Mammary microvascular endothelial cell (primary cell): ENCODE measurements at places on chromosomes 3 and 15. TPM values are rescaled to one million over a fixed set of nuclear protein-coding genes. Genes with fewer than 3 reads are reported as not detected.

ARHGAP31 gene
- total RNA-seq = 34.0 and 36.2 TPM in 2 replicates

PARP14 gene
- total RNA-seq = 50.7 and 51.8 TPM in 2 replicates

KBTBD13 gene
- not detected in 2 replicates for total RNA-seq

SPTSSB gene
- total RNA-seq = not detected in 2 replicates

CHDH gene
- 0.07 TPM in 1 of 2 replicates, not detected in the other for total RNA-seq

HTR3E gene
- total RNA-seq = not detected in 2 replicates

CD86 gene
- not detected in 2 replicates for total RNA-seq

SENP5 gene
- 20.1 and 21.1 TPM in 2 replicates for total RNA-seq

PFKFB4 gene
- 2.5 and 2.7 TPM in 2 replicates for total RNA-seq

ADAMTSL3 gene
- total RNA-seq = 0.80 and 0.89 TPM in 2 replicates

GOLGA8J gene
- total RNA-seq = not detected in 2 replicates

TIGIT gene
- total RNA-seq = not detected in 2 replicates

FAM81A gene
- 0.20 and 0.44 TPM in 2 replicates for total RNA-seq

CHRNA7 gene
- total RNA-seq = 0.64 and 0.73 TPM in 2 replicates

GOLGA8M gene
- 0.20 and 0.73 TPM in 2 replicates for total RNA-seq

CHRM5 gene
- total RNA-seq = not detected in 2 replicates

GABRB3 gene
- not detected in 2 replicates for total RNA-seq

MYO5C gene
- 4.5 and 10.0 TPM in 2 replicates for total RNA-seq

XXYLT1 gene
- total RNA-seq = 42.4 and 51.2 TPM in 2 replicates

CHRNB4 gene
- not detected in 2 replicates for total RNA-seq

SLC12A1 gene
- total RNA-seq = not detected in 2 replicates

RHCG gene
- total RNA-seq = not detected in 2 replicates

FOXB1 gene
- not detected in 2 replicates for total RNA-seq

SLC25A38 gene
- 16.7 and 17.0 TPM in 2 replicates for total RNA-seq

ANKRD63 gene
- total RNA-seq = not detected in 2 replicates

CLDND1 gene
- total RNA-seq = 90.1 and 108 TPM in 2 replicates

SLC4A7 gene
- 16.9 and 18.1 TPM in 2 replicates for total RNA-seq

LDHAL6B gene
- not detected in 2 replicates for total RNA-seq

SLC28A1 gene
- not detected in 2 replicates for total RNA-seq

PPM1L gene
- total RNA-seq = 1.1 and 2.5 TPM in 2 replicates

PRR20G gene
- not detected in 2 replicates for total RNA-seq

C2CD4A gene
- total RNA-seq = 0.15 TPM in 1 of 2 replicates, not detected in the other

SLC27A2 gene
- total RNA-seq = 0.34 and 1.2 TPM in 2 replicates
